LHCN-M2 (cell line): ENCODE measurements at places on chromosomes 7 and 10. TPM values are rescaled to one million over a fixed set of nuclear protein-coding genes. Genes with fewer than 3 reads are reported as not detected.

PBLD gene
- 6.2 and 6.8 TPM in 2 replicates for total RNA-seq

GARS1 gene
- 106 and 137 TPM in 2 replicates for total RNA-seq

CTAGE15 gene
- total RNA-seq = 0.46 and 0.71 TPM in 2 replicates

CCL26 gene
- total RNA-seq = 3.9 TPM in 1 of 2 replicates, not detected in the other

CCL24 gene
- total RNA-seq = not detected in 2 replicates

ATOH7 gene
- 0.11 TPM in 1 of 2 replicates, not detected in the other for total RNA-seq

ZNF727 gene
- total RNA-seq = not detected in 2 replicates

COL17A1 gene
- 0.26 TPM in 1 of 2 replicates, not detected in the other for total RNA-seq

DNA sequence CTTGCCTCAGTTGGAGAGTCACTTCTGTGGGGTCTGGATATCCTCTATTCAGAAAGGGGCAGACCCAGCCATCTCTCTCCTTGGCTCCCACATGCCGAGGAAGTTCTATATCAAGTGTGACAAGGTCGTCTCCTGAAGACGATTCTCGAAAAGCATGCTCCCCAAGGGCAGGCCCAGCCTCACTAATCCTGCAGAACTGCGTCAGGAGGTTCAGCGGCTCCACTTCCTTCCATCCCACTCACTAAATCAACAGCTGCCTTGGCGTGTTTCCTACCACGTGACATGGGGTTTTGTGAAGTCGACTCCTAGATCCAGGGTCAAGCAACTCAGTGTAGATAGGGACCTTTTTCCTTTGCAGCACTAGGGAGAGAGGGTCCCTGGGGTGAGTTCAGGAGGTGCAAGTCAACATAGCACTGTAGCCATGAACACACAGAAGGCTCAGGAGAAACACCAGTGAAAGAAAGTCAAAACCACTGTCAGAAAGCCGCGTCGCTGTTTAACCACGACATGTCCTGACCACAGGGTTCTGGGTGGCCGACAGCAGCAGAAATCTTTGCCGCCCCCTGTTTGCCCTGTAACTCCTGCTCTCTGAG, 156.4 kb downstream of the PRPF18 start:
- DNase-seq = peak; percentile 83

- DNase-seq = no peak
Measured at GRCh38 chr7:87452279-87452678, 23.2 kb downstream of the ABCB4 start.

GRCh38 chr7:92695308-92696261, 105.4 kb upstream of the FAM133B start:
- peak; percentile 96 for DNase-seq

DNA sequence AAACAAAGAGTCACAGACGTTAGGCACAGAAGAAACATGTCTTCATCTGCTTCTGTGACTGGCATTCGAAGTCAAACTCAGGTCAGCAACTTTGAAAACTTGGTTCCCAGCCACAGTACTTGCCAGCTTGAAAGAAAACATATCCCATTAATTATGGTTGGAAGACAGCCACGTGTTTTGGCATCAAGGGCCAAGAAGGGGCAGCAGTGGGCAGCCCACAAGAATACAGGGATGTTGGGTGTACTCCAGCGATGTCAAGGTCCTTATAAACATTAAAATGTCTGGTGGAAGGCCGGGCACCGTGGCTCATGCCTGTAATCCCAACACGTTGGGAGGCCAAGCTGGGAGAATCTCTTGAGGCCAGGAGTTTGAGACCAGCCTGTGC, 29.5 kb downstream of the JCAD start:
- no peak for DNase-seq
